ENCODE measurements at places on chromosomes 7 and 10.

- DNase-seq: no peak
Measured at GRCh38 chr10:72038458-72039001, 49.8 kb downstream of the SPOCK2 start.

DNA sequence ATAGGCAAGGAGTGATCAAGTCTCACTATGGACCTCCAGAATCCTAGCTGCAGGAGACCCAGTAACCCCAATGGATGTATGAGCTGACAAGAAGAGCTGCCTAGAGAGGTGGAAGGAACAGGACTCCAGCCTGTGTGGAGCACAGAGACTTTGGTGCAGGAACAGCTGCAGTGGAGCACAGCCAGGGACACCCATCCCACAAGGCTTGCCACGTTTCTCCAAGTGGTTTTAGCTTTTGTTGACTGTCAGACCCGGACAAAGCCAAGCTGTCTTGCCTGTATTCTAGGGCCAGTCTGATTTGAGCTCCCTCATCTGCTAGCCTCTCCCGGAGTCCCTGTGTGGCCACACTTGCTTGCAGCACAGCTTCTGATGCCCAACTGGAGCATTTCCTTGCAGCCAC lies 224.7 kb downstream of the CHRM2 start:
- no peak for DNase-seq

- no peak for DNase-seq
Measured at GRCh38 chr10:42888504-42889095, 106.0 kb downstream of the BMS1 start.

- no peak for DNase-seq
Measured at GRCh38 chr7:42247301-42247700, 10.3 kb upstream of the GLI3 start.

DNA sequence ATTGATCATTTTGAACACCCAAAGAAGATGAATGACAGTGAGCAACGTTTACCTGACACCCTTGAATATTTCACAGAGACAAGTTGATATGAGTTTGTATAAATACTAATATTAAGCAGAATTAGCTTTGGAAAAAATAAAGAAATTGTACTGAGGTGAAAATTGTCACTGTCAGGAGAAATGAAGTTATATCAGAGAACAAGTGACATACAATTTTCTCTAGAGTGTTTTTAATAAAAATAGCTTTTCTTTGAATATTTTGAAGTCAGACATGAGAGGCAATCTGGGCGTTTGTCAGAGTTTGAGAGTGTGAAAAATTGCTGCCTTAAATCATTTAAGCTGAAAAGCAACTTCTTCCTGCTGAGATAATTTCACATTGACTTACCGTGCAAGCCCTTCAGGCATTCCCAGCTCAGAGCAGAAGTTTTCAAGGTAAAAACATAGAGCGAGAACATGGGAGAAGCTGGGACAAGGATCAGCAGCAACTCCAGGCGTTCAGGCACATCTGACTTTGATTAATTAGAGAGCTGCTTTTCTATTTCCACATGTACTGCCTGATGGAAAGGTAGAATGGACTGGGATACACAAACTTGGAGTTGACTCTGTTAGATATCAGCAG lies 535.9 kb downstream of the TFEC start:
- DNase-seq: no peak

GRCh38 chr7:157937406-157937805 lies 600.6 kb downstream of the DNAJB6 start:
- no peak for DNase-seq

GRCh38 chr7:107384025-107384424 lies 85.8 kb upstream of the GPR22 start:
- DNase-seq: no peak

- DNase-seq: no peak
Measured at GRCh38 chr10:93267521-93267920, 193.8 kb downstream of the CYP26A1 start.

GRCh38 chr10:124546957-124547646 lies 85.5 kb downstream of the LHPP start:
- DNase-seq: no peak

Data from NCI-H2107 (cell line).